ENCODE measurements at places on chromosomes 12 and 14. TPM values are rescaled to one million over a fixed set of nuclear protein-coding genes. Genes with fewer than 3 reads are reported as not detected.

GRCh38 chr14:66117600-66117999 is 368.6 kb upstream of the CCDC196 start:
- peak overlapping the region; percentile 30 for H3K27ac ChIP-seq
- peak; percentile 31 for DNase-seq
- H3K36me3 ChIP-seq = no peaks in the 10 kb centered on the region
- peaks cover 8% of the 10 kb centered on the region for H3K4me1 ChIP-seq

GRCh38 chr12:43577381-43577780 is 25.4 kb upstream of the ADAMTS20 start:
- no peaks in the 10 kb centered on the region for H3K4me1 ChIP-seq
- H3K27me3 ChIP-seq = no peaks in the 10 kb centered on the region
- no peaks in the 10 kb centered on the region for H3K36me3 ChIP-seq
- no peak overlapping the region for H3K4me3 ChIP-seq

DNA sequence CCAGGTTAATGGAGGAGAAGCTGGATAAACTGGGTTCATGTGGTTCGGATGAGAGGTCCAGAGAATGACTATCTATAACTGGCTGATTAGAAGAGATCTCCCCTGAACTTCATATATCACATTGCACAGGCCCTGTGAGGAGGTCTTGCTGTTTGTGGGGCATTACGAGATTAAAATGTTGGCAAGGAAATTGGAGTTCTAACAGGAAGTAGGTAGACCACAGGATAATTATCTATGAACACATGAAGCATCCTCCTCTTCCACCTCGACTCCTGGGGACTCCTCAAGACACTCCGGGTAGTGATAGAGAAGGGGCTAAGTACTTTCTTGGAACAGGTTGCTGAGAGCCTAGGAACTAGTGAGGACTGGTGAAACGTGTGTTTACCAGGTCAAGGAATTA is 418.8 kb downstream of the KCNH5 start:
- H3K27me3 ChIP-seq = no peaks in the 10 kb centered on the region
- no peak overlapping the region for H3K4me3 ChIP-seq
- H3K27ac ChIP-seq = no peak overlapping the region
- H3K36me3 ChIP-seq = no peaks in the 10 kb centered on the region

DNA sequence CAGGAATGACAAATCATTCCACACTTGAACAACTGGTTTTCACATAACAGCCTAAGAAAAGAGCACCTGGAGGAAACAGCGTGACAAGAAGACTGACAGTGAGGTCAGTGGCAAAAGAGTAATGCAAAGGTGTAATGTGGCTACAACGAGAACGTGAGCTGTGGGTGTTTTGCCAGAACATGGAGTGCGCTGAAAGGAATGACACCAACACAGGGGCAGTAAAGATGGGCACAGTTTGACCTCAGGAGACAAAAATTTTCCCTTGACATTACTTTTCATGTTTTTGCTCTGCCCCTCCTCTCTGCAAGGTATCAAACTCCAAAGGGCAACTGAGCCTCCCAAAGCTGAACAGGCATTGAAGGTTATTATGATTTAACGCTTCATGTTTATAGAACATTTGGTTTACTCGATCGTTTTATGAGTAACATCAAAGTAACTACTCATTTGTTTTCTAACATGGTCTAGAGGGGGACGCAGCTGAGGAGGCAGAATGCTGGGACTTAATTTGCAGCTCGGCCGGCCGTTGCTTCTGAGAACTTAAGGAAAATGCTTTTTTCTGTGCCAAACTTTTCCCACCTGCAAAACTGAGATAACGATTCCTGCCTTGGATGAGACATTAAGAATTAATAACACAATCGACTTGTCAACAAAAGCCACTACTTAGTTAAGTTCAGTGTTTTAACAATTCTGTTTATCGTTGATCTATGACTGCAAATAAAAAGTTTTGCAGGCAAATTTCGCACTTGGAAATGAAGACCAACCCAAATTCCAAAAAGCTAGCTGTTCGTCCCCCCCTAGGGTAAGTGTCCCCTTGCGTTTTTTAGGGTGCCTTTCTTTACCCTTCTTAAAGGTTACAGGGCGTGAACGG is 954 bp downstream of the HAUS4 start:
- peaks cover 15% of the 10 kb centered on the region for H3K4me1 ChIP-seq
- no peaks in the 10 kb centered on the region for H3K27me3 ChIP-seq
- H3K27ac ChIP-seq = peak overlapping the region; percentile 93
- peaks cover 6% of the 10 kb centered on the region for H3K36me3 ChIP-seq
- peak overlapping the region; percentile 89 for H3K4me3 ChIP-seq
- no peak for DNase-seq

DNA sequence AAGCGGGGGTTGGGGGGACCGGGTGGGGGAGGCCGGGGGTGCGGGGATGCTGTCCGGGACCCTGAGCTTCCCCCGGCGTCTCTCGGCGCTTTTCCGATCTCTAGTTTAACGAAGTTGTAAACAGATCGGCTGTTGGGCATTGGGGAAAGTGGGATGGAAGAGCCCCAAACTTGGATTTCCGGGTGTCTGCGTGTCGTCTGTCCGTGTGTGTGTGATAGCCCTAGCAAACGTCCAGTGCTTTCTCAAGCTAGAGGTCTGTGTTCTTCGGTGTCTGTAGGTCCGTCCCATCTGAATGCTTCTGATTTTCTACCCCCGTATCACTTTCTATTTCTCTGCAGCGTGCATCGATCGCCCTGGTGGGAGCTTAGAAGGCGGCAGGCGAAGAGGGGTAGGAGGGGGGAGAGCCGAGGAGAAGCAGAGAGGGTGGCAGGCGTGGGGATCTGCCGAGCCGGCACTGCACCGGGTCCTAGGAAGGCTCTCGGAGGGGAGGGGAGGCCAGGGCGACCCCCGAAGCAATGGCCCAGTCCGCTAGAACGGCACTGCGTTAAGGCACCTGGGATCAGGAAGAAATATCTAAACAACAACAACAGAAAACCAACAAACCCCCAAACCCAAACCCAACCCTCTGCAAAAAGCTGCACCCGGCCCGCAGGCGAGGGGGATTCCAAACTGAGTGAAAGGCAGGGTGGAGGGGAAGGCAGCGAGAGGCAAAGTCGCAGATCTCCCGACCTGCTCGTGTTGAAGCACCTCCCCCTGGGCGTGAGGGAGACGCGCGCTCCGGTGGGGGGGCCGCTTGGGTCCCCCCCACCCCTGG is 1.0 kb downstream of the KCNA1 start:
- H3K36me3 ChIP-seq = no peaks in the 10 kb centered on the region
- no peak overlapping the region for H3K27ac ChIP-seq
- H3K27me3 ChIP-seq = peaks cover 36% of the 10 kb centered on the region
- H3K4me3 ChIP-seq = no peak overlapping the region
- no peaks in the 10 kb centered on the region for H3K4me1 ChIP-seq

GRCh38 chr12:117045160-117046010 is 53.8 kb downstream of the TESC start:
- H3K4me1 ChIP-seq = peaks cover 21% of the 10 kb centered on the region
- H3K4me3 ChIP-seq = no peak overlapping the region
- no peak for DNase-seq
- H3K27me3 ChIP-seq = no peaks in the 10 kb centered on the region
- H3K27ac ChIP-seq = no peak overlapping the region
- no peaks in the 10 kb centered on the region for H3K36me3 ChIP-seq

- no peak overlapping the region for H3K4me3 ChIP-seq
- H3K27ac ChIP-seq = no peak overlapping the region
- no peak for DNase-seq
Measured at GRCh38 chr12:30822385-30823155, 67.8 kb upstream of the CAPRIN2 start.

DNA sequence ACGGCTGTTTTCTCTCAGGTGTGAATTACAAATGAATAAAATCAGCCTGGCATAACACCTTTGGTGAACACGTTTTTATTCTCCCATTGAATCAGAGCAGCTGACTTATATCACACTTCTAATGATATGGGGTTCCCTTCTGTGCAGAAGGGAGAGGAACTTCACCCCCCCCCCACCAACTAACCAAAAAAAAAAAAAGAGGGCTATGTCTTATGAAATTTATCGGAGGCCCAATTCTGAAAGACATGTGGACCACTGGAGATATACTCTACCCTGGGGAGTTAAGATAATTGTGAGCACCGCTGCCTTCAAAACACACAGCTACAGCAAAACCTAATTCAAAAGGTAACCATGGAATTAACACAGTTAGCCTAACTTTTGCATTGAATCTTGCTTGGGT is 4.6 kb downstream of the BCL11B start:
- H3K27ac ChIP-seq = no peak overlapping the region
- H3K36me3 ChIP-seq = no peaks in the 10 kb centered on the region
- peaks cover 2% of the 10 kb centered on the region for H3K27me3 ChIP-seq
- DNase-seq = no peak

GRCh38 chr14:102316338-102316742 is 3.2 kb upstream of the ZNF839 start:
- H3K36me3 ChIP-seq = no peaks in the 10 kb centered on the region
- H3K4me1 ChIP-seq = peaks cover 37% of the 10 kb centered on the region
- peak overlapping the region; percentile 45 for H3K4me3 ChIP-seq
- no peak for DNase-seq
- H3K27me3 ChIP-seq = no peaks in the 10 kb centered on the region

DNA sequence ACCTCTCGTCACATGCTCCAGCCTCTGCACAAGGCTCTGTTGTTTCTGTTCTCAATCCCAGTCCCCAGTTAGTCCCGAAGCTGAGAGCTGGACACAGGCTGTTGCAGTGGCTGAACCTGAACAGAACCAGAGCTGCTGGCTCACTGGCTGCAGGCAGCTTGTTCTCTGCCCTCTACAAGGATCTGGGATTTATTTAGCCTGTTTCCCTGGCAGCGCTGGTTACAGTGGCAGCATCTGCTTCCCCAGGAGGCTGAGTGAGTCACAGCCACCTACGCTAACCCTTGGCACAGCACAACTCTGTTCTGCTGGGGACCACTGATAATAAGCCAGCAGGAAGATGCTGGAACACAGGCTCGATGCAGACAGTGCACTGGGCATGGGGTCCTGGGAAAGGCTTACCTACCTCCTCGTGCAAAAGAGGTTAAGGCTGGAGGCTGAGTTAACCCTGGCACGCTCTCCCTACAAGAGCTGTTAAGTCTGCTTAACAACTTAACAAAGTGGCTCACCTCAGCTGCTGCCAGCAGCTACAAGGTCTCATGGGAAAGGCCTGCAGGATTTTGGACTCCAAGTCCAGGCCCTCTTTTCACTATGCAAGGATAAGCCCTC is 299.6 kb downstream of the PCNX1 start:
- H3K27ac ChIP-seq = no peak overlapping the region
- H3K36me3 ChIP-seq = no peaks in the 10 kb centered on the region
- no peaks in the 10 kb centered on the region for H3K27me3 ChIP-seq

- H3K27me3 ChIP-seq = no peaks in the 10 kb centered on the region
- DNase-seq = no peak
- no peaks in the 10 kb centered on the region for H3K36me3 ChIP-seq
- H3K4me3 ChIP-seq = no peak overlapping the region
- H3K4me1 ChIP-seq = no peaks in the 10 kb centered on the region
- no peak overlapping the region for H3K27ac ChIP-seq
Measured at GRCh38 chr12:91627225-91627624, 444.6 kb upstream of the DCN start.

GRCh38 chr12:122944605-122945592 is 21.4 kb downstream of the ABCB9 start:
- H3K4me3 ChIP-seq = peak overlapping the region; percentile 29
- H3K36me3 ChIP-seq = no peaks in the 10 kb centered on the region
- peak overlapping the region; percentile 46 for H3K27ac ChIP-seq

DNA sequence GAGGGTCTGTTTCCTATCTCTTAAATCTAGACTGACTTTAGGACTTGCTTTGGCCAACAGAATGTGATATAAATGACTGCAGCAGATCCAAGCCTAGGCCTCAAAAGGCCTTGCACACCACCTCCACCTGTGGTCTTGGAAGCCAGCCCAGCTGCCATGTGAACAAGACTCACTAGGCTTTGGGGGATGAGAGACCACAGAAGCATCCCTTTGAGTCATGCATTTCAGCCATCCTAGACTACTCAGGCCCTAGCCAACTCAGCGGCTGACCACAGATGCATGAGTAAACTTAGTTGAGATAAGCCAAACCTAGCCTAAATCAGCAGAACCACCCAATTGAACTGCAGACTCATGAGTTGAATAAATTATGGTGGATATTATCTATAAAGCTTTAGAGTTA is 87.7 kb downstream of the KCNH5 start:
- no peak for DNase-seq
- H3K36me3 ChIP-seq = no peaks in the 10 kb centered on the region
- no peak overlapping the region for H3K27ac ChIP-seq
- H3K4me3 ChIP-seq = no peak overlapping the region

- no peak overlapping the region for H3K27ac ChIP-seq
- H3K4me1 ChIP-seq = no peaks in the 10 kb centered on the region
- H3K27me3 ChIP-seq = no peaks in the 10 kb centered on the region
- no peaks in the 10 kb centered on the region for H3K36me3 ChIP-seq
Measured at GRCh38 chr14:88746052-88746451, 46.7 kb downstream of the EML5 start.

GRCh38 chr12:30026621-30027234 is 243.0 kb upstream of the TMTC1 start:
- H3K4me3 ChIP-seq = no peak overlapping the region
- no peak for DNase-seq
- H3K27ac ChIP-seq = no peak overlapping the region
- H3K27me3 ChIP-seq = no peaks in the 10 kb centered on the region
- no peaks in the 10 kb centered on the region for H3K36me3 ChIP-seq

GRCh38 chr12:87025976-87026375 is 769.8 kb upstream of the MGAT4C start:
- H3K36me3 ChIP-seq = no peaks in the 10 kb centered on the region
- DNase-seq = no peak
- H3K4me1 ChIP-seq = no peaks in the 10 kb centered on the region

DNA sequence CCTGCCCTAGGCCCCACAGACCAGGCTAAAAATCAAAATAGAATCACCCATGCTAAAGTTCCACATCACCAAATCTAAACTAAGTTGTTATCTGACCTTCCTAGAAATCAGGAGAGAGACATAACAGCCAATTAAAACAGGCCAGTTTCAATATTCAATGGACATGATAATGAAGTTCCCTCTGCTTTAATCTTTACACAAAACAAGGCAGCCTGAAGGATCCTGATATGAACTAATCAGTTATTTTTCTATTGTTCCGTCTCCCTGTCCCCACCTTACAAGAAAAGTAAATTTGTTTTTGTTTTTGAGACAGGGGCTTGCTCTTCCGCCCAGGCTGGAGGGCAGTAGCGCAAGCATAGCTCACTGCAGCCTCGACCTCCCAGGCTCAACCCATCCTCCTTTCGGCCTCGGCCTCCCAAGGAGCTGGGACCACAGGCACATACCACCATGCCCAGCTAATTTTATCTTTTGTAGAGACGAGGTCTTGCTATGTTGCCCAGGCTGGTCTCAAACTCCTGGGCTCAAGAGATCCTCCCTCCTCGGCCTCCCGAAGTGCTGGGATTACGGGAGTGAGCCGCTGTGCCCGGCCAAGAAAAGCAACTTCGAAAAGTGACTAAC is 5.4 kb upstream of the CEBPE start:
- no peaks in the 10 kb centered on the region for H3K36me3 ChIP-seq
- H3K27ac ChIP-seq = no peak overlapping the region
- H3K4me1 ChIP-seq = no peaks in the 10 kb centered on the region
- DNase-seq = no peak

- H3K4me3 ChIP-seq = no peak overlapping the region
- no peaks in the 10 kb centered on the region for H3K27me3 ChIP-seq
- no peak overlapping the region for H3K27ac ChIP-seq
- H3K4me1 ChIP-seq = no peaks in the 10 kb centered on the region
Measured at GRCh38 chr12:40792792-40793386, 100.7 kb downstream of the CNTN1 start.

Gene CLEC2B
- not detected for total RNA-seq

Gene CRIP1
- 260 TPM for total RNA-seq

Measured in HCT116 (cell line).